ENCODE measurements at places on chromosomes 2 and 18.

DNA sequence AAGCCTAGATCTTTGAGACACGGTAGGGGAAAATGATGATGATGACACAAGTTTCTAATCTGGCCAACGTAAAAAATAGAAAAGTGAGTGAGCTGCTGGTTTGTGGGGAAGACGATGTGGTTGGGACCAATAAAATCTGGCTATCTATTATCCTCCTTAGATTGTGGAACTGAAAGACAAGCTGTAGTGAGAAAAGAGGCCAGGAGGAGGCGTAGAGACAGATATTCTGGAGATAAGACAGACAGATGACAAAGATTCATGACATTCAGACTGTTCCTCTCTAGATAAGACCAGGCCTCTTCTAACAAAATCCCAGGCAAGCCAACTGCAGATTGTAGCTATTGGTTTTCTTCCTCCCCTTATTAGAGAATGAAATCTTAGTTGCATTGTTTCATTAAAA is 376.3 kb upstream of the UBE2E3 start:
- DNase-seq, result no peak

DNA sequence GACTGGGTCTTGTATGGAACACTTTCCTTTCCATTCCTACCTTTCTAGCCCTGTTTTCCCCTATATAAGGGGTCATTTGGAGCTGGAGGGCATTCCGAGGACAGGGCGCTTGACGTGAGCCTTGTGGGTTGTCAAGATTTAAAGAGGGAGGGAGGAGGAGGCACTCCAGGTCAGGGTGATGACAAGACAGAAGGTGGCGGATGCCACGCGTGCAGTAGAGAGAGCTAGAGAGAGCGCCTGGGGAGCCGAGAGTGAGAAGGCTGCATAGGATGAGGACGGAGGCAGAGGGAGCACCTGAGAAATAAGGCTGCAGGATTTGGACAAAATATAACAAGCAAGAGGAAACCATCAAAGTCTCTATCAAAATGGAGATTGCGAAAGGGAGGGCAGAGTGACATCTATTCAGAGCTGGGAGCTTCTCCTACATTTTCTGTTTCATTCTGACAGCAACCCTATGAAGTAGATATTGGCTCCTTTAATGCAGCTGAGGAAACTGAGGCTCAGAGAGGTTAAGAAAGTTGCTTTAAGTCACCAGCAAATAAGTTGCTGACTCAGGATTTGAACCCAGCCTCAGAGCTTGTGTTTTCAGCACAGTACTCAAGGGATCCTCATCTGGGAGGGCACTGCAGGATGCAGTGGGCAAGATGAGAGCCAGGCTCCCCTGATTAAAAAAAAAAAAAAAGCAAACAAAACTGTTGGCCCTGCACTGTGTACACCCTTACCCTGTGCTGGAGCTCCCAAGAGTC is 124.2 kb downstream of the MRO start:
- no peak for DNase-seq

GRCh38 chr2:107005853-107006252 is 119.9 kb upstream of the ST6GAL2 start:
- DNase-seq, result no peak

DNA sequence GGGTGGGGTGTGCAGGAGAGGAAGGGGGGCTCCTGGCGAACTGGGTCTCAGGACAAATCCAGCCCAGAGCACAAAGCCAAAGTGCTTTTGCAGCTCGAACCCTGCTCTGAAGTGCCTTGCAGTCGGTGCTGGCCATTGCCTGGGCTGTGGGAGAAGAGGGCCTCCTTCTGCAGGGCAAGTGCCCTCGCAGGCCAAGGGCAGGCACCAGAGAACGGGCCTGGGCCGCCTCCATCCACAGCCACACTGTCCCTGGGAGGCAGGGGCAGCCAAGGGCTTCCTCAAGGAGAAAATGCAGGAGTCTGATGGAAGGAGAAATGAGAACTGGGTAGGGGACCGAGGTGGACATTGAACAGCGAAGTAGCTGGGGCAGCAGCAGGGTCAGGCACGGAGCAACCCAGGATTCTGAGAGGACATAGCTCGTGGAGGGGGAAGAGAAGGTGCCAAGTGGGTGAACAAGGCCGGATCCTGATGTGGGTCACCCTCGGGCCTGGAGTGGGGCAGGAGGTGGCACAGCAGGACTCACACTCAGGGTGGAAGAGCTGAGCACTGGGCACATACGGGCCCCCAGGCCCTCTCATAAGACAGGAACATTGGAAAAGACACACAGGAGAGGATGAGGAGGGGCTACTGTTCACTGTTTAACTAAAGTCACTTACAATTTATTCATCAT is 312.8 kb upstream of the SALL3 start:
- no peak for DNase-seq

DNA sequence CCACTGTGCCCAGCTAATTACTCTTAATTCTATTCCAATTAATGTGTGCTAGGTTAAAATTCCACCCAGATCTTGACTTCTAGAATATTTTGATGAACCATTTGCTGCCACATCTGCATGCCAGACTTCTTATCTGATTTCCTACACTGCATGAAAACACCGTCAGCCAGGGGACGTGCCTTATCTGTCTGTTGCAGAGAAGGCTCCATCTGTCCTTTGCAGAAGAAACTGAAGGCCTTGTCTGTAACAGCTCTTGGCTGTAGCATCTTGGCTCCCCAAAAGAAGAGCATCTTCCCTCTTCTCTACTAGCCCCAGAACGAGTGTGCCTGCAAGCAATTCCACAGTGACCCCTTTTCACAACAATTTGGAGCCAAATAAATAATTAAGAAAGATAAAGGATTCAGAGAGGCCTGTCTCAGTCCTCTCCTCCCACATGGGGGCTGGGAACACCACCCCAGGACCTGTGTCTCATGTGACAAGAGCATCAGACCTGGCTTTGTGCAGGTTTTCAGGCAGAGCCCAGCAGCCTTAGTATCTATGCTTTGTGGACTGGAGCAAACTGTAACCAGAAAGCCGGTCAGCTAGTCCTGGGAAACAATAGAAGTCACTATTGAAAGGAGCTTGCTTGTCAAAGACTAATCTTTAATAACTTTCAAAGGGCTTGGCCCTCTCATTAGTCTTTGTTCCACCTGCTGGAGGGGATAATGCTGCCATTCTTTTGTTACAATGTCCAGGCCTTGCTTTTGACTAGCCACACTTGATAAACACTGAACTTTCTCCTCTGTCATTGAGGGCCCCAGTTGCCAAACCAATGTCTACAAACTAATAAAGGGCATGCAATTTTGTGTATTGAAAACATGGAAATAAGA is 84.0 kb upstream of the NEUROD1 start:
- DNase-seq, result no peak

- no peak for DNase-seq
Measured at GRCh38 chr2:46837704-46838103, 77.9 kb downstream of the MCFD2 start.

Measured in renal cortex interstitium (tissue), 15 donors.